ENCODE measurements at places on chromosomes 2 and 18.

DNA sequence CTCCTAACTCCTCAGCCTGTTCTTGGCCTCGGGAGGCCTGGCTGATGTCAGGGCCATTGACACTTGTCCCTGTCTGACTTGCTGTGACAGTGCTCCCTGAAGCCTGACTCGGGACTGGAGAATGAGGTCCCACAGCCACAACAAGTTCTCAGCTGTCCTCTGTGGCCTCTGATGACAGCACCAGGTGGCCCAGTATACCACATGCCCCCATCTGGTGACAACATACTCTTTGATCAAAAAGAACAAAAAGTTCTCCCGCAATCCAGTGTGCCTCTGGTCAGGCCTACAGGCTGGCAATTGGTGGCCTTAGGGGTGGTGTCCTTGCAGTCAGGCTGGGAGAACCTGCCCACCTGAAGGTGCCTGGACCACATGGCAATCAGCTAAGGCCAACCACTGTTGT lies 102.6 kb downstream of the SEPTIN10 start:
- DNase-seq = no peak

DNA sequence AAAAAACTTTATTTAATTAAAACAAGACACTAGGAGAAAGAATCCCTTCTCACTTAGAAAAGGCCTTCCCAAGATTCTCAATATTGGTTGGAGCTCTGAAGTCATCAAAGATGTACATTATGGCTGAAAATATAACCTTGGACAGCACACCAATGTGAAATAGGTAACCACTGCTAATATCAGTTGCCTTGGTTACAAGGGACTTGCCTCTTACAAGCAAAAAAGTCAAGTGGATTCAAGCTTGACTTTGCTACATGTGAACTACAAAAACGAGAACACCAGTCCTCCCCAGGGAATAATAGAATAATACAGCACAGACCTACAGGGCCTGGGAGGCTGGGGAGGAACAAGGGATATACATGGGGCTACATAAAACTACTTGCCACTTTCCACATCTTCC lies 46.1 kb downstream of the NABP1 start:
- DNase-seq = no peak

DNA sequence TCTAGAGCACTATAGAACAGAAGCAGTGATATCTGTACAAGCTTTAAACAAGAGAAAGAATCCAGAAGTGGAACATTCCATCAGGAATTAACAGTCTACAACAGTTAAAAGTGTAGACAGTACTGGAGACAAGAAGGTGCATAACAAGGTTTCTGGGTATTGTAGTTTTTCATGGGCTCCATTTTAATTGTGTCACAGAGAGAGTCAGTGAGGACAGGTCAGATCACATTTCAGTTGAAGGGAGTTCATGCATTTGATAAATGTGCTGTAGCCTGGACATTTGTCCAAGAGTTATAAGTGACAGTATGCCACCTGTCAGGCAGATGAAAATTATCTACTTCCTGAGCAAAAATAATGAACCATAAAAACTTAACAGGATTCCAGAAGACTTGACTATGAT lies 328.6 kb downstream of the CNTNAP5 start:
- DNase-seq = no peak

- no peak for DNase-seq
These were observed 192.4 kb upstream of the ERBB4 start for GRCh38 chr2:212730994-212731393.

GRCh38 chr2:235398321-235398720 lies 95.5 kb upstream of the AGAP1 start:
- DNase-seq = no peak

DNA sequence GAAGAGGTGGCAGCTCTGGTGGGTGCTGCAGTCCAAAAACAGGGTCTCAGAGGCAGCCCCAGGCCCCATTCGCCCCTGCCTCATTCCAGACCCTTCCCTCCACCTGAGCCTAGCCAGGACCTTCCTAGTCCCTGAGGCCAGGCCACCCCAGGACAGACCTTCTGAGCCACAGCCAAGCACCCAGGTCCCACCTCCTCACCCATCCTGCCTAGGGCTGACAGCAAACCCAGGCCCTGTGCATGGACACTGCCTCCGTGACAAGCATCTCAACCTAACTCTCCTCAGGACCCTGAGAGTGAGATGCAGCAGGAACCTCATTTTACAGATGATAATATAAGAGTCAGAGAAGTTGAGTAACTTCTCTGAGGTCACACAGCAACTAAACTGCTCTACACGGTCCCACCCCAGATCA lies 15.5 kb downstream of the ADRA2B start:
- DNase-seq = no peak

DNA sequence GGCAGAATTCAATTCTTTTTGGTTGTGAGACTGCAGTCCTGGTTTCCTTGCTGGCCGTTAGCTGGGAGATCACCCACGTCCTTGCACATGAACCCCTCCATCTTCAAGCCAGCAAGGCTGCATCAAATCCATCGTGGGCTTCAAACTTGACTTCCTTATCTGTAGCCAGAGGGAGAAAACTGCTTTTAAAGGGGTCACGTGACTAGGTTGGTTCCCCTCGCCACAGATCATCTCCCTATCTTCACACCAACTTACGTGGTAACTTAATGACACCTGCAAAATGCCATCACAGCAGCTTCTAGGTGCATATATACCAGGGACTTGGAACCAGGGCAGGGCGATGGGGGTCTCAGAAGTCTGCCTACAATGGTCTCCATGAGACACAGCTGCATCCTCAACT lies 169.5 kb downstream of the MTCL1 start:
- no peak for DNase-seq

DNA sequence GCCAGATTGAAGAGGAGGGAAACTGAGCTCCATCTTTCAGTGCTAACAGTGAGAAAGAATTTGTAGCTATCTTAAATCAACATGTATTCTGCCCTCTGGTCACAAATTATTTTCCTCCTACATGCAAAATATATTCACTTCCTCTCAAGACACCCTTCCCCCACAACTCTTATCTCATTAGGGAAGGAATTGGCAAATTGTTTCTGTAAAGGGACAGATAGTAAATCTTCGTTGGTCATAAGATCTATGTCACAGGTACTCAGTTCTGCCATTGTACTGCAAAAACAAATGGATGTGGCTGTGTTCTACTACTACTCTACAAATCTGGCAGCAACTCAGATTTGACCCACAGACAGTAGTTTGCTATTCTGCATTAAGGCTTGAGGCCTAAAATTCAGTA lies 53.0 kb upstream of the CYP20A1 start:
- no peak for DNase-seq

DNA sequence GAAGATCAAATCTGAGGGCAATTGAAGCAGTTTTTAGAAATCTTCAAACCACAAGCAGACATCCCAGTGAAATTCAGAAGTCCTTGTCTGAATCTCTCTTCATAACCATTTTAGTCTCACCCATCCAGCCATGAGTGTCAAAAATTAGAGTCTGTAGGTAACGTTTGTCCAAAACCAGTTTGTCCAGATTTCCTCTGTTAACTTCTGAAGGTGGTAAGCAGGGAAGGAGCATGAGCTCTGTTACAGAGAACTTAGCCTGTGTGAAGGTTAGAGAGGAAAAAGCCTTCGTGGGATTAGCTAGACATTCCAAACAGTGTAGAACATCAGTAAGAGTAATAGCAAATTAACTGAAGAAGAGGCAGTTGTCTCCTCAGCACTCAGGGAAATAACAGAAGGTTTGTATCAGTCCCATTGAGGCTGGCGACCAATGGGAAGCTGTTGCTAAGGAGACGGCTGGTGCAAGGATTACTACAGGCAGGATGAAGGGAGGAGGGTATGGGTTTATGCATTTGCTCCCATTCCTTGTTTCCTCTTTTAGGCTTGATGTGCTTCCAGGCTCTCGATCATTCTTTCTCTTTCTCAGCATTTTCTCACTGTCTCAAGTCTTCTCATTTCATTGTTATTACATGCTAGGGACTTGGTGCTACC lies 8.7 kb upstream of the GPR155 start:
- DNase-seq = no peak

GRCh38 chr2:129882476-129882875 lies 97.0 kb upstream of the RAB6C start:
- no peak for DNase-seq

DNA sequence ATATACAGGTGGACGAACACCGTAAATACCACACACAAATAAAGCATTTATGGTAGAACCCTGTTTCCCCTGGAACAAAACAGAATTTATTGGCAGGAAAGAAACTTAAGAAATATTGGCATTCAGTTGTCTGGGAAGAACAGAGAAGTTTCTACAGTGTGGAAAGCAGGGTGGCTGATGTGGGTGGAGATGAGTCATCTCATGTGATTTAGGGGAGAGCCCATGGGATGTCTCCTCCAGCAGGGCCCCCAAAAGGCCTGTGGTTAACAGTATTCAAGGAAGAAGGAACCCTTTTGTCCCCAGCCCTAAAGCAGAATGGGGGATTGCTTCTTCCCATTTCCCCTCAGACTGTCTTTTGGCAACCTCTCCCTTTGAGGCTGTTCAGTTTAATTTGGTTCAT lies 24.2 kb downstream of the SIX3 start:
- no peak for DNase-seq

DNA sequence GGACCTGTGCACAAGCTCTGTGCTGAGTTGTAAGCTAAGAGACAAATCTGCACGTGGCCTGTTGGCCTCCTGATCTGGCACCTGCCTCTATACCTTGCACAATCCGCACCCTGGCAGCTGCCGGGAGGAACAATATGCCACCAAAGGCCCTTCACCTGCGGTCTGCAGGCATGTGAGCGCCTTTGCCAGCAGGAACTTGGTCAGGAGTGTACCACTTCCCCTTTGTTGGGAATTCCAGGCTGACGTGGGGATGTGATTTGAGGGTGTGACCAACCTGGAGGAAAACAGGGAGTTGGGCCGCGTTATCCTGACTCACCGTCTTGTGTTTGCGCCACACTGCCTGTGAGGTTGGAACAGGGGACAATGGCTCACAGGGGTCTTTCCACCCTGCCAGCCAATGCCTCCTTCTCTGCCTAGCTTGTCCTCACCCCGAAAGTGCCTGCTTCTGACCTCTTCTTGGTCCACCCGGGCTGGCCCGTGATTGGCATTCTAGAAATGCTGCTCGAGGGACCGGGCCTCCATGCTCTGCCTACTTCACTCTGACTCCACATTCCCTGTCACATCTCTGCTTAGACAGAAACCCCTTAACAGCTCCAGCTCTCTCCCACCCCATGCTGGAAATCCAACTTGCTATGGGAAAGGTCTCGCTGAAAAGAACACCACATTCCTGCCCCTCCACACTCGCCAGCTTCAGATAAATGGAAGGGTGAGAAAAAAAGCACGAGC lies 67.1 kb upstream of the MAP4K4 start:
- DNase-seq = no peak
